ENCODE measurements at places on chromosomes 3 and 15.

- no peak for DNase-seq
These were observed 50.4 kb upstream of the GYG1 start for GRCh38 chr3:148940983-148941382.

DNA sequence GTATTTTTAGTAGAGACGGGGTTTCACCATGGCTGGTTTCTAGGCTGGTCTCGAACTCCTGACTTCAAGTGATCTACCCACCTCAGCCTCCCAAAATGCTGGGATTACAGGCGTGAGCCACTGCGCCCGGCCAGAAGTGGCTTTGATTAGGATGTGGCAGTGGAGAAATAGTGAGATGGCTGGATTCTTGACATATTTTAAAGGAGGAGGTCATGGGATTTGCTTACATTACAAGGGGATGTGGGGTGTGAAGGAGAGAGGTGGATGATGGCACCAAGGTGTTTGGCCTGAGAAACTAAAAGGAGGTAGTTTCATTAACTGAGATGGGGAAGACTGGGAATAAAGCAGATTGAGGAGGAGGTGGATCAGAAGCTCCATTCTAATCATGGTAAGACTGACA, 15.0 kb upstream of the LTF start:
- DNase-seq = no peak

DNA sequence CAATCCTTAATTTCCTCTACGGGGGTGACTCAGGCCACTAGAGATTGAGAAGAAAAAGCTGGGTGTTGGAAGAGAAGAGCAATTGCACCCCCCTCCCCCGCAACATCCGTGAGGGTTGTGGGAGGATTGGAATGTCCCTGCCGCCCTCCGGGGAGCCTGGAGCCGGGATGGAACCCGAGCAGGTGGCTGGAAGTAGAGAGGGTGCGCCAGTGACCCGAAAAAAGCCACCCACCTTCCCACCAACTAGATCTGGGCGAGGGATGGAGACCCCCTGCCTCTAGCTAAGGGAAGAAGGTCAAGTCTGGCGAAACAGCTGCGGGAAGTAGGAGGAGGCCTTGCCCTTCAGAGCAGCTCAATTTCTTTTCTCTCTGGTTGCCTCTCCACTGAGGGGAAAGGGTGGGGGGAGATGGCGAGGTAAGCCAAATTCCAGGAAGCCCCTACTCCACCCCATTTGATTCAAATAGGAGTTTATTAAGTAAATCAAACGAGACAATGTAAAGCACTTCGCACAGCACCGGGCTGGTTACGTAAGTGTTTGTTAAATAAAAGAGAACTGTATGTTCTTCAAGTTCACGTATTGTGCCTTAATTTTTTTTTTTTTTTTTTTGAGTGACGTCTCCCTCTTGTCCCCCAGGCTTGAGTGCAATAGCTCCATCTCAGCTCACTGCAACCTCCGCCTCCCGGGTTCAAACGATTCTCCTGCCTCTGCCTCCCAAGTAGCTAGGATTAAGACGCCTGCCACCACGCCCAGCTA, 1.1 kb upstream of the WWTR1 start:
- peak; percentile 66 for DNase-seq

GRCh38 chr3:66261355-66261754, 40.6 kb downstream of the SLC25A26 start:
- DNase-seq = no peak

- DNase-seq = no peak
These were observed 608.4 kb downstream of the CADM2 start for GRCh38 chr3:85567071-85567676.

All from skin of body (tissue), 3 donors.